ENCODE measurements at places on chromosomes 7 and 10. TPM values are rescaled to one million over a fixed set of nuclear protein-coding genes. Genes with fewer than 3 reads are reported as not detected.

DNA sequence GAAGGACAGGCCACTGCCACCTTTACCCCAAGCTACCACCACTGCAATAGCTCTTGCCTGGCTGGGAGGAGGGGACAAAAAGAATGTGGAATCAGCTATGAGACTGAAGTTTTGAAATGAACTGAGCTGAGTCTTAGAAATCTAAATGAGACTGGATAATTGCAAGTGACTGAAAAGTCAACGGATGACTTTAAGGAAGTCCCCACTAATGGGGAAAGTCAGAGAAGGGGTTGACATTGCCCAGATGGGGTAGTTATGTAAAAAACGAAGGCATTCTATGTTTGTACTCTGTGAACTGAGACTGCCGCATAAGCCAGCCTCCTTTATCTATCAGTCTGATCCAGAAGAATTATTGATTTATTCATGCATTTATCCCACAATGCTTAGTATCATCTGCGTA is 67.2 kb downstream of the RBM20 start:
- H3K4me1 ChIP-seq = no peaks in the 10 kb centered on the region
- no peaks in the 10 kb centered on the region for H3K27me3 ChIP-seq
- H3K36me3 ChIP-seq = no peaks in the 10 kb centered on the region

GRCh38 chr10:86287110-86287793 is 79.3 kb downstream of the GRID1 start:
- DNase-seq = no peak
- no peaks in the 10 kb centered on the region for H3K36me3 ChIP-seq
- no peaks in the 10 kb centered on the region for H3K27me3 ChIP-seq
- no peaks in the 10 kb centered on the region for H3K4me1 ChIP-seq
- no peak overlapping the region for H3K4me3 ChIP-seq

DNA sequence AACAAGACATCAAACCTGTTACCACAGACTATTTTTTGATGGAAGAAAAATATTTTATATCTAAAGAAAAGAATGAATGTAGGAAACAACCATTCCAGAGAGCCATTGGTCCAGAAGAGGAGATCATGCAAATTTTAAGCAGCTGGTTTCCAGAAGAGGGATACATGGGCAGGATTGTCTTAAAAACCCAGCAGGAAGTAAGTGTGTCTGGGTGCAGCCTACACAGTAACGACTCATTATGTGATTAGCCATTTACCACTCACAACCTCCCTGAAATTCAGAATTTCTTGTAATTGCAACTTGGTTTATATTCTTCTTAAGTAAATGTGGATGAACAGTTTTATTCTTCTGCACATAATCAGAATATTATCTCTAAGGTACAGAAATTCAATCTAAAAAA is 46.2 kb downstream of the NOC3L start:
- no peak for DNase-seq
- H3K27ac ChIP-seq = no peak overlapping the region
- no peaks in the 10 kb centered on the region for H3K27me3 ChIP-seq
- H3K36me3 ChIP-seq = peaks cover under 1% of the 10 kb centered on the region

GRCh38 chr7:33813331-33813730 is 92.0 kb upstream of the BMPER start:
- H3K4me3 ChIP-seq = no peak overlapping the region
- H3K27me3 ChIP-seq = no peaks in the 10 kb centered on the region
- no peaks in the 10 kb centered on the region for H3K36me3 ChIP-seq
- H3K4me1 ChIP-seq = peaks cover under 1% of the 10 kb centered on the region
- no peak overlapping the region for H3K27ac ChIP-seq

ATRNL1 gene
- total RNA-seq = 0.93 TPM

- H3K4me1 ChIP-seq = no peaks in the 10 kb centered on the region
- H3K27ac ChIP-seq = no peak overlapping the region
- no peak overlapping the region for H3K4me3 ChIP-seq
- no peaks in the 10 kb centered on the region for H3K36me3 ChIP-seq
- DNase-seq = peak; percentile 40
These were observed 81.4 kb upstream of the PPP2R2D start for GRCh38 chr10:131819241-131820072.

DNA sequence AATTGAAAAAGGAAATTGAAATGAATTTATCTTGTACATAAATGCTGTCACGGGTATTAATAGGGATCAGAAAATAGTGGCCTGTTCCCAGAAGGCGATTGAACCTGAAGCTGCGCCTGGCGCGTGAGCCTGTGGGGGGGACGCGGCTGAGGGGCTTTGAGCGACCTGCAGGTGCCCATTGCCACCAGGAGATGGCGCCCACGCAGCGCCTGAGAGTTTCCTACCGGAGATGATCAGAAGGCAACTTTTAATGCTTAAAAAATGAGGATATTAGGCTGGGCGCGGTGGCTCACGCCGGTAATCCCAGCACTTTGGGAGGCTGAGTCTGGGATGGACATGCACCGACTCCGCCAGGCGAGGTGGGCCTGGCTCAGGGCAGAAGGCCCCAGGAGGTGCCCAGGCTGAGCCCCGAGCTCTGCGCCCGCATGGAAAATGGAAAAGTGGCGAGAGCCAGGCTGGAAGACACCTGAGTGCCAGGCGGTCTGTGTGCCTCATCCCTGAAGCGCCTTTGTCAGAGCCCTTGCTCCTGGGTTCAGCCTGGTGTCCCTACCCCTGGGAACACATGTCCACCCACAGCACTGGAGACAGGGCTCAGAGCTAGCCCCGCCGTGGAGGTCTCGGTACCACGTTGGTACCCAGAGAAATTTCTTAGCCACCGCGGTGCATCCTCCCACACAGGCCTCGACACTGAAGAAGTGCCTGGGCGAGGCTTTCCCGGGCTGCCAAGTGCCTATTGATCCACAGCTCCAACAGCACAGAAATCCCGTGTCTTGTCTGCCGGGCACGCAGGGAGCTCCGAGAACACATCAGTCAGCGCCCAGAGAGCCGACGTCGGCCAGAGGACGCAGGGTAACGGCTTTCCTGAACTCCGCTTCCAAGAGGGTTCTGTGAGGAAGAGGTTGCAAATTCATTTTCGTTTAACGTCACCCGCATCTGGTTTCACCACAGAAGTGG is 117.4 kb downstream of the INPP5A start:
- no peaks in the 10 kb centered on the region for H3K27me3 ChIP-seq
- no peak overlapping the region for H3K27ac ChIP-seq
- H3K4me3 ChIP-seq = no peak overlapping the region
- no peaks in the 10 kb centered on the region for H3K4me1 ChIP-seq
- peaks cover 24% of the 10 kb centered on the region for H3K36me3 ChIP-seq
- DNase-seq = peak; percentile 78

DNA sequence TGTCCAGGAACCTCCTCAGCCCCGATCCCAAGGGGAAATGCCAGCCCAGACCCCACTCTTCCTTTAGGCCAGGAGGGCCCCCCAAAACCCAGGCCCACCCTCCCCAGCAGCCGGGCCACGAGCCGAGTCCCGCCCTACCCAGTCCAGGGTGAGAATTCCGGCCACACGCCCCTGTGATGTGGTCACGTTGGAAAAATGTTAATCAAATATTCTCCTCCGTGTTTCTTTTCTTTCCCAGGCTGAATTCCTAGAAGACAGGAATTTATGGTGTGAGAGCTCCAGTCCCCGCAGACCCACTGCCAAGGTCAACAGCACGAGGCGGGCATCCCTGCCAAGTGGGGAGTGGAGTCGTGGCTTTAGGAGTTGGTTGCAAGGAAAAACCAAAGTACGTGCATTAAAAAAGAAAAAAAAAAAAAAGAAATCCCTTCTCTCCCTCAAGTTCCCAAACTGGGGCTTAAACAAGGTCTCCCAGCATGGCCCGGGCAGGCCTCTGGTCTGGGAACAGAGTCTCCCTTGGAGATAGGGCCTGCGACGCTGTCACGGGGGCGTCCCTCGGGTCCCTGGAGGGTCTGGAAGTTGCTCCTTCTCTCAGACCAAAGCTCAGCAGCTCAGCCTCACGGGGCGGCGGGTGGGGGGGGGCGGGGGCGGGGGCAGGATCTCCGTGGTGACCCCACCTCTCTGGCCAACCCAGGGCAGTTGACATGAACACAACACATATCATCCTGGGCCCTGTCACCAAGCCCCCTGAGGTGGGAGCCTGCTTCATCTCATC is 28.1 kb upstream of the ELN start:
- H3K27me3 ChIP-seq = no peaks in the 10 kb centered on the region
- no peak overlapping the region for H3K4me3 ChIP-seq
- DNase-seq = no peak
- H3K4me1 ChIP-seq = peaks cover 5% of the 10 kb centered on the region
- H3K36me3 ChIP-seq = no peaks in the 10 kb centered on the region

GRCh38 chr10:28592953-28593352 is 60.0 kb downstream of the WAC start:
- no peak overlapping the region for H3K4me3 ChIP-seq
- no peaks in the 10 kb centered on the region for H3K27me3 ChIP-seq
- H3K27ac ChIP-seq = no peak overlapping the region
- H3K4me1 ChIP-seq = peaks cover 33% of the 10 kb centered on the region
- H3K36me3 ChIP-seq = peaks cover 52% of the 10 kb centered on the region

CFAP43 gene
- total RNA-seq = 0.75 TPM

AKR1D1 gene
- total RNA-seq = not detected

DNA sequence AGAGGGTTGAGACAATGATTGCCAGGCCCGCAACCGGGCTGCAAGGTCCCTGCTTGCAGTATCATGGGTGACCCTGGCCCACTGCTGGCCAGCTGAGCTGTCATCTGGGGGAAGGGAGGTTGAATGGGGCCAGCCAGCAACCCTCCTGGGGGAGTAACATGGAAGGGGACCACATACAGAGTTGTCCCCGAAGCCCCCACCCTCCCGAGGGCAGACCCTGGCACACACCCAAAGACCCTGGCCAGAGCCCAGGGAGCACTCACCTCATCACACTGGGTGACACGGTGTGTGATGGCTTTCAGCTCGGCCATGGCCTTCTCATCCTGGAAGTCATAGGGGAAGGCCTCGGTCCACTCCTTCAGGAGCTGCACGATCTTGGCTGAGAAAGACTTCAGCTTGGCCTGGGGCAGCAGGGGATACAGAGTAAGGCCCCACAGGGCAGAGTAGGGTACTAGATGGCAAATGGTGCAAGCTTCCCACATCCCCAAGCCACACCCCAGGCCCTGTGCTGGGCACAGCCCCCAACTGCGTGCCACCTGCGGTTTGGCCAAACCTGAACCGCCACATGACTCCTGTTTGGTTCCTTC is 63.4 kb downstream of the CSGALNACT2 start:
- H3K27ac ChIP-seq = no peak overlapping the region
- DNase-seq = peak; percentile 63
- no peaks in the 10 kb centered on the region for H3K36me3 ChIP-seq

- H3K4me1 ChIP-seq = no peaks in the 10 kb centered on the region
- no peaks in the 10 kb centered on the region for H3K27me3 ChIP-seq
- H3K4me3 ChIP-seq = no peak overlapping the region
- H3K27ac ChIP-seq = no peak overlapping the region
- no peaks in the 10 kb centered on the region for H3K36me3 ChIP-seq
These were observed 231.9 kb downstream of the MAD1L1 start for GRCh38 chr7:2000746-2001321.

DNA sequence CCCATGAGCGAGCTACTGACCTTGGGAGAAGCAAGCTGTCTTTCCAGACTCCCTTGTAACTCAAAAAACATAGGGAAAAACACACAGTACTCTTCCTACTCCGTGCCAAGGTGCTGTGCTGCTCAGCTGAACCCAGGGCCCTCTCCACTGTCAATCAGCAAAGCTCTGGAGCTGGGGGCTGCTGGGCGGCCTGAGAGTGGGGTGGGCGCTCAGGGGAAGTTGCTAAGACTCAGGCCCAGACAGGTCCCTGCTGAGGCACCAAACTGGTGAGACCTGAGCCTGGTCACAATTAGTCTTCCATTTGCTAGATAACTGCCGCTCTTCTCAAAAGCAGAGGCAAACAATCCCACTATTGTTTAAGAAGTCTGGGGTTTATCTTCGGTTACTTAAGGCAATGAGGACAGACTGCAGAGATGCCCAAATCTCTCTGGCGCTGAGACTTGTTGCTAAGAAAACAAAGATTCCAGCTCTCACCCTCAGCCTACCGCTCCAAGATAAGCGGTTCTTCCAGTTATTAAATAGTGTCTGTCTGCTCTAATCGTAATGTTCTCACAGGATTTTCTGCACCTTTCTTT is 22.0 kb downstream of the STEAP1B start:
- H3K4me3 ChIP-seq = no peak overlapping the region
- no peak for DNase-seq
- H3K27ac ChIP-seq = no peak overlapping the region
- no peaks in the 10 kb centered on the region for H3K27me3 ChIP-seq
- H3K4me1 ChIP-seq = peaks cover 5% of the 10 kb centered on the region
- H3K36me3 ChIP-seq = no peaks in the 10 kb centered on the region

TRIL gene
- total RNA-seq = 6.5 TPM

SEMA3D gene
- total RNA-seq = 13.6 TPM

DNA sequence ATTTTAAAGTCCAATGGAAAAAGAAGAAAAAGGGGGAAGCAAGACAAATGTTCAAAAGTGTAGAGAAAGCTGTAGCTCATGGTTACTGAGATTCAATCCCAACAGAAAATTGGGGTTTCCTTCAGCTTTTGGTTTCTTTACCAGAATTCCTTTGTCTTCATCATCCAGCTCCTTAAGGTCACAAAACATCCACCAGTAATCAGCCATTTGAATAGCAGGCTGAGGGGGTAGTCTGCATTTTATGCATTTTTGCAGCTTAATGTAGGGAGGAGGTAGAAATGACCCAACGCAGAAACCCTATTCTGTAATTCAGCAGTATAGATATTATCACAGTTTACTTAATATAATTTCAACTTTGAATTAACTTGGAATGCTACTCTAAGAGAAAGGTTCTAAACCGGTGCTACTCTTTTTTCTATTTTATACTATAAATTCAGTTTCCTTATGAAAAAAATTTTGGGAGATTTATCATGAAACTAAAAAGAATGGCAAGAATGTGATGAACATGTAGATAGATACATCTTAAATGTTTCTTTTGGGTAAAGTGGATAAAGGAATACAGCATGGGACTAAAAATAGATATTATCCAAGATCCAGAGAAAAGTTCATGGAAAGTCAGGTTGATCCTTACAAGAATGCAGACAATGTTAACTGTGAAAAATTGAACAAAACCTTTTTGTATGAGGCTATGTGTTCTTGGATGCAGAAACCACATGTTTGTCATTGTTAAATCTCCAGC is 596.9 kb downstream of the PHTF2 start:
- DNase-seq = no peak
- no peaks in the 10 kb centered on the region for H3K36me3 ChIP-seq
- no peak overlapping the region for H3K4me3 ChIP-seq

SLC18A2 gene
- total RNA-seq = 5.2 TPM

GRCh38 chr10:28942012-28942411 is 264.7 kb downstream of the BAMBI start:
- peaks cover 17% of the 10 kb centered on the region for H3K4me1 ChIP-seq
- DNase-seq = no peak
- H3K27ac ChIP-seq = no peak overlapping the region
- H3K4me3 ChIP-seq = no peak overlapping the region
- no peaks in the 10 kb centered on the region for H3K27me3 ChIP-seq

DNA sequence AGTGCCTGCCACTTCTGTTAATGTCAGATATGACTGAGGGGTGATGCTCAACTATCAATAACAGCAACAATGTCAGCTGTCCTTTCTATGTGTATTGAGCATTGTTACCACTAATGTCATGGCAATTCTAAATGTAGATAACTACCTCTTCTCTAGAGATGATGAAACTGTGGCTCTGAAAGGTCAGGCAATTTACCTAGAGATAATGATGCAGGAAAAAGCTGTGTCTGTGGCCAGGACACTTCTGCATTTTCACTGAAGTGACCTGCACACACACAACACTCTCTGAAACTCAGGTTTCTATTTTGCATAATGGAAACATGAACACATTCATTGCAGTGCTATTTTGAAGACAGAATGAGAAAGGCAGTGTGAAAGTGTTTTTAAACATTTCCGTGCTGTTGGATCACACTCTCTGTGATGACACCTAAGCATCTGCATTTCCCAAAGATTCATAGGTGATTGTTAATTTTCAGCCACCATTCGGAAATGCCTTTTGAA is 148.2 kb downstream of the KCND2 start:
- H3K36me3 ChIP-seq = no peaks in the 10 kb centered on the region
- H3K27me3 ChIP-seq = no peaks in the 10 kb centered on the region
- H3K4me3 ChIP-seq = no peak overlapping the region
- H3K4me1 ChIP-seq = no peaks in the 10 kb centered on the region
- no peak overlapping the region for H3K27ac ChIP-seq

Data from upper lobe of right lung (tissue), 1 donor.